ENCODE measurements at places on chromosomes 1 and 21. TPM values are rescaled to one million over a fixed set of nuclear protein-coding genes. Genes with fewer than 3 reads are reported as not detected.
A peak's percentile ranks its signal among the peaks of the same experiment; 100 is the strongest.

ANGPTL3 gene
- total RNA-seq = not detected

KRTAP13-2 gene
- total RNA-seq = not detected

- DNase-seq = peak; percentile 82
These were observed 8.5 kb downstream of the ERRFI1 start for GRCh38 chr1:8017495-8018197.

DNA sequence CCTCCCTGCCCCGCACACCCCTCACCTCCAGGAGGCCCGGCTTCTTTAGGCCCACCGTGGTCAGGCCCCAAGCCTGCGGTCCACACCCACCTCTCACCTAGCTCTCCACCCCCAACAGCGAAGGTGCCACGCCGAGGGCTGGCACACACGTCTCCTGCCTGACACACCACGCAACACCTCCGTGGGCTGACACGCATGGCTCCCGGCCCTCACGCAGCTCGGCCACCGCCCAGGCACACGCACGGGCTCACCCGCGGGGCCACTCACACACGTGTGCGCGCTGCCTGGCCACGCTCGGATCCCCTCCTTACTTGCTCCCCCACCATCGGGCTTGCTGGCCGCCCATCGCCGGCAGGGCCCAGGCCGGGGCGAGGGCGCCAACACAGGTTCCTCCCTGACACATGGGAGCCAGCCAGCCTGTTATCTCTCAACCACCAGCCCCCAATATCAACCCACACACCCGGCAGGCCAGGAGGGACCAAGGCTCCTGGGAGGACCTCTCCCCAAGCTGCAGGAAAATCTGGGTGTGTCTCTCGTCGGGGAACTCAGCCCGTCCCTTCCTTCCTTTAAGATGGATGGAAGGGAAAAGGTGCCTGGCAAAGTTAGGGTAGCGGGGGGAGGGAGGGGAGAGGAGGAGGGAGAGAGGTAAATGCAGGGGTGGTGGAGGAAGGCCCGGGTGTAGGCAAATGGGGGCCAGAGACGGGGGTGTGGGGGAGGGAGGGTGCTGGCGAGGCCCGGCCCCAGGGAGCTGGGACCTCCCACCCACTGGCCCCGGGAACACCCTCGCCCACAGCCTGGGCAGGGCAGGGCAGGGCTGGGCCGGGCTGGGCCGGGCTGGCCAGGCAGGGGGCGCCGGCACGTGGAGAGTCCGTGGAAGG, 546 bp downstream of the ELOVL1 start:
- no peak for DNase-seq

GRCh38 chr1:50422675-50422945, 633 bp downstream of the DMRTA2 start:
- DNase-seq = no peak

DNA sequence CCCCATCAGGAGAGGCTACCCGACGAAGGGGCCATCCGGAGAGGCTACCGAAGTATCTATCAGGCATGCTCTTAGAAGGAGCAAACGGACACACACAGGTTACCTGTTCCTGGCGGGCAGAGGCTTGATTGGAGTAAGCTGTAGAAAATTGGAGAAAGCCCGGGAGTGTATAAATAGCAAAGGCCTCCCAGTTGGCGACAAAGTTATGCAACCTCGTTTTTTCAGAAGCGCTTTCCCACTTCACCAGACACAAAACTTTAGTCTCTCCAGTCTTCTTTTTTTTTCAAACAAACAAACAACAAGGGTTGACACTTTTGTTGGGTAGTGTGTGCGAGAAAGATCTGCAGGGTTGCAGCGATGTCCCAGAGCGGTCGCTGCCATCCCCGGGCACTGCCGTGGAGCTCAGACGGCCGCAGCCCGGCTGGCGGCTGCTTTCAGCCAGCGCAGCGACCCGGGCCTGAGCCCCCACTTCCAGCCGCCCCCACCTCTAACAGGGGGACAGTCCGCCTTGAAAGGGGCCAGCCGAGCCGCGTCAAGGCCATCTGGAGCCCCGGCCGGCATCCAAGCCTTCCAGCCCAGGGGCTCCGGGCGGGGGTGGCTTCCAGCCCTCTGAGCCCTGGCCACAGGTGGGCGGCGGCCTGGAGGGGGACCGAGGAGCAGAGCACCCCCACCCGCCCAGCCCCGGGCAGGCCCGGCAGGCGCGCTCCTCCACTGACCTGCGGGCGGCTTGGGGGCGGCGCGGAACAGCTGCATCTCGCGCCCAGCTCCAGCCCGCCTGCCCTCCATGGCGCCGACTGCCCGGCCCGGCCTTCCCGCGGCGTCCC, 616 bp downstream of the MCOLN3 start:
- no peak for DNase-seq

GRCh38 chr21:32993894-32994293, 31.8 kb upstream of the OLIG2 start:
- no peak for DNase-seq

DNA sequence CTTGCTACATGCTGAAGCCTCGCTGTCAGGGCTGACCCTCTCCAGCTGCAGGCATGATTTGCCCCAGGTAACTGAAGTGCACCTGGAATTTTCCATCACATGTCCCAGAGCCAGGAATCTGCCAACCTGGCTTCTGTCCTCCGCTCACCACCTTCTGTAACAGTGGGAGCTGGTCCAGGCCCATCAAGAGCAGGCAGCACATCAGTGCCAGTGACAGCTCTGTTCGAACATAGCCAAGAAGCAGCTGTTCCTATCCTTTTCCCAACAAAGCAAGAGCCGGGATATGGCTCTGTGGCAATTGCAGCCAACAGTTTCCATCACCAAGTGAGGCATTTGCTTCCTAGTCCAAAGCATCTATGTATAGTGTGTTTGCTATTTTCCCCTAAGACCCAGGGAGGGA, 42.2 kb upstream of the KANK4 start:
- no peak for DNase-seq

- no peak for DNase-seq
These were observed 130.3 kb upstream of the PLXNA2 start for GRCh38 chr1:208374391-208374941.

- no peak for DNase-seq
These were observed 12.3 kb upstream of the GOLT1A start for GRCh38 chr1:204225841-204226735.

All from fibroblast of villous mesenchyme (primary cell).